Thoracic aorta (tissue), 2 donors: ENCODE measurements at places on chromosomes 16 and 17. TPM values are rescaled to one million over a fixed set of nuclear protein-coding genes. Genes with fewer than 3 reads are reported as not detected.

DNA sequence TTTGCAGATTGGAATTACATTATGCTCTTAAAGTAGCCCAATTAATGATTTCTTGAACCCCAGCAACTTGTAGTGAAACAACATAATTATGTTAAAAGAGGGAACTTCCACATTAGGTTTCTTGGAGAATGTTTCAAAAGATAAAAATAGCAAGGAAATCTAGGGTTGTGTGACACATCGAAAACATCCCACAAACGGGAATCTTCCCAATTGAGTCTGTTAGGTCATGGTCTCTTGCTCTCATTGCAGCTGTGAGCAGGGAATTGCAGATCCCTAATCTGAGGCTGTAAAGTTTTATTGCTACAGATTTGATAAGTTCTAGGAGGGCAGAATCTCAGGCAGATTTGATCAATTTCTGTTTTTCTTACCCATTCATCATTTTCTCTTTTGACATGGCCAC lies 6.7 kb upstream of the LPO start:
- no peak overlapping the region for H3K4me3 ChIP-seq
- H3K27ac ChIP-seq: no peak overlapping the region
- no peaks in the 10 kb centered on the region for H3K36me3 ChIP-seq

- H3K4me3 ChIP-seq: no peak overlapping the region
- no peaks in the 10 kb centered on the region for H3K27me3 ChIP-seq
- H3K36me3 ChIP-seq: no peaks in the 10 kb centered on the region
- H3K4me1 ChIP-seq: no peaks in the 10 kb centered on the region
These were observed 452.7 kb downstream of the WWOX start for GRCh38 chr16:78552106-78552675.

DNA sequence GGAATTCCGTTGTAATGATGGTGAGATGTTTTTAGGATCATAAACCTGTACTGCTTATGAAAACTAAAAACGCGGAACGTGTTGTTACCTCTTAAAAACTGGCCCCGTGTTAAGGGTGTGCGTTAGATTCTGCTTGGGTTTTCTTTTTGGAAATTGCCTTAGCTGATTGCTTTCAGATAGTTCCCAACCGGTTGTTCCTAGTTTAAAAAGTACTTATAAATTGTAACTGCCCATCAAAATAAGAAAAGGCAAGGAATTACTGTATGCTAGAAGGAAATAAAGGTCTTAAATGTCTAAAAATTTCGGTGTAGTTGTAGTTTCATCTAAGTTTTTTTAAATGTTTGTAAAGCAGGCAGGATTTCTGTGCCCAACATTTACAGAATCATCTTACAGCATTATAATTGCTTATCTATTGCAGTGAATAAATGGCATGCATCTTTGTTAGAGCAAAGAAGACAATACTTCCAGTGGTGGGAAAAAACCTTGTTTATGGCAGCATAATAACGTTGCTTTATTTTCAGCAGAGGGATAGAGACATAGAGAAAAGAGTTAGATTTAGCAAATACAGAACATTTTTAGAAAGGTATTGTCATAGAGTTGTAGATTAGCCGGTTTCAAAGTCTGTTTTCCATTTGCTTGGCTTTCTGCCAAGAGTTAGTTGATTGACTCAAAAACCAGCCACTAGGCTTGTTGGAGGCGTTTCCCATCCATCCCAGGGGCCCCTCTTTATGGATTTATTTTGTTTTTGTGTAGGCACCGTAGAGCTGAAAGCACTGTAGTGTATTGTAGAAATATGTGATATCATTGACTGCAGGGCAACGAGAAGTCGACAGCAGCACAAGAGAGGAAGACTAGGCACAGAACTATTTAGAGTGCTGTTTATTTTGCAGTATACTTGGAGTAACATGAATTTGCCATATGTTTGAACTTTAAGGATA lies 1.7 kb downstream of the PPM1D start:
- no peaks in the 10 kb centered on the region for H3K27me3 ChIP-seq
- peak overlapping the region; percentile 98 for H3K4me3 ChIP-seq
- H3K4me1 ChIP-seq: peaks cover 42% of the 10 kb centered on the region
- no peak for DNase-seq
- H3K36me3 ChIP-seq: no peaks in the 10 kb centered on the region
- peak overlapping the region; percentile 99 for H3K27ac ChIP-seq

DNA sequence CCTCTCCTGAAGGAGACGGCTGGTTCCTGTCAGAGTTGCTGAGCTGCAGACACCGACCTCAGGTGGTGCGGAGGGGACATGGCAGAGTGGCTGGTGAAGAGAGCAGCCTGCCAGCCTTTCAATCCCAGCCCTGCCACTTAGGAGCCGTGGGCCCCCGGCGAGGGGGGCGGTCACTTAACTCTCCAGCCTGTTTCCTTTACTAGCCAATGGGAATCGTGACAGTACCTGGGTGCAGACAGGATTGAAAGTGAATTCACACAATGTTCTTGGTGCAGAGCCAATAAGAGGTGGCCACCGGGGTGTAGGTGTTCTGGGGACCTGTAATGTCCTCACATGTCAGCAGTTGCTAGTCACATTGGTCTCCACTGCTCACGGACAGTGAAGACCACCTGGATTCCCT lies 13.5 kb downstream of the ACE start:
- DNase-seq: no peak
- H3K4me1 ChIP-seq: no peaks in the 10 kb centered on the region
- H3K27me3 ChIP-seq: no peaks in the 10 kb centered on the region
- no peak overlapping the region for H3K4me3 ChIP-seq
- H3K36me3 ChIP-seq: no peaks in the 10 kb centered on the region

- H3K36me3 ChIP-seq: no peaks in the 10 kb centered on the region
- DNase-seq: no peak
- no peak overlapping the region for H3K27ac ChIP-seq
These were observed 177.0 kb downstream of the RGS9 start for GRCh38 chr17:65314212-65314611.

DNA sequence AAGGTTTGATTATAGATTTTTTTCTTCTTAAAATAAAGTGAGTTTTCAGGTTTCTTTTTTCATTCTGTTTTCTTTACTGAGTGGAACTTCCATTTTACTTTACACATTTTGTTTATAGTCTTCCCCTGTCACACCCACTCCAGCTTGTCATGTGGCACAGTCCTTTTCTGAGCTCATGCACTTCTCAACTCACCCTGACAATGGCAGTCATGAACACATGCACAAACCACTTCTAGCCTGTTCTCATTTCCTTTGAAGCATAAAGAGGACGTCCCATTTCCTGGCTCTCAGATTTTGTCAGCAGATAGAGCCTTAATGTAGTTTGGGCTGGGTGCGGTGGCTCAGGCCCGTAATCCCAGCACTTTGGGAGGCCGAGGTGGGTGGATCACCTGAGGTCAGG lies 168.0 kb downstream of the AHSP start:
- H3K27me3 ChIP-seq: no peaks in the 10 kb centered on the region
- H3K4me3 ChIP-seq: no peak overlapping the region
- no peak overlapping the region for H3K27ac ChIP-seq

- H3K27ac ChIP-seq: no peak overlapping the region
- H3K4me1 ChIP-seq: no peaks in the 10 kb centered on the region
- no peak for DNase-seq
- H3K27me3 ChIP-seq: no peaks in the 10 kb centered on the region
These were observed 111.0 kb upstream of the CHMP6 start for GRCh38 chr17:80880648-80880985.

- no peaks in the 10 kb centered on the region for H3K27me3 ChIP-seq
- H3K36me3 ChIP-seq: no peaks in the 10 kb centered on the region
- peaks cover 6% of the 10 kb centered on the region for H3K4me1 ChIP-seq
- peak; percentile 40 for DNase-seq
- no peak overlapping the region for H3K4me3 ChIP-seq
- H3K27ac ChIP-seq: no peak overlapping the region
These were observed 166.3 kb downstream of the MSI2 start for GRCh38 chr17:57422574-57423164.

- H3K27ac ChIP-seq: no peak overlapping the region
- H3K4me3 ChIP-seq: no peak overlapping the region
- H3K36me3 ChIP-seq: no peaks in the 10 kb centered on the region
These were observed 491.9 kb upstream of the TOM1L1 start for GRCh38 chr17:54408731-54409130.

- peak overlapping the region; percentile 95 for H3K4me3 ChIP-seq
- DNase-seq: no peak
- H3K36me3 ChIP-seq: peaks cover 13% of the 10 kb centered on the region
- H3K4me1 ChIP-seq: peaks cover 14% of the 10 kb centered on the region
- peak overlapping the region; percentile 86 for H3K27ac ChIP-seq
These were observed 972 bp downstream of the RSAD1 start for GRCh38 chr17:50479522-50480141.

DNA sequence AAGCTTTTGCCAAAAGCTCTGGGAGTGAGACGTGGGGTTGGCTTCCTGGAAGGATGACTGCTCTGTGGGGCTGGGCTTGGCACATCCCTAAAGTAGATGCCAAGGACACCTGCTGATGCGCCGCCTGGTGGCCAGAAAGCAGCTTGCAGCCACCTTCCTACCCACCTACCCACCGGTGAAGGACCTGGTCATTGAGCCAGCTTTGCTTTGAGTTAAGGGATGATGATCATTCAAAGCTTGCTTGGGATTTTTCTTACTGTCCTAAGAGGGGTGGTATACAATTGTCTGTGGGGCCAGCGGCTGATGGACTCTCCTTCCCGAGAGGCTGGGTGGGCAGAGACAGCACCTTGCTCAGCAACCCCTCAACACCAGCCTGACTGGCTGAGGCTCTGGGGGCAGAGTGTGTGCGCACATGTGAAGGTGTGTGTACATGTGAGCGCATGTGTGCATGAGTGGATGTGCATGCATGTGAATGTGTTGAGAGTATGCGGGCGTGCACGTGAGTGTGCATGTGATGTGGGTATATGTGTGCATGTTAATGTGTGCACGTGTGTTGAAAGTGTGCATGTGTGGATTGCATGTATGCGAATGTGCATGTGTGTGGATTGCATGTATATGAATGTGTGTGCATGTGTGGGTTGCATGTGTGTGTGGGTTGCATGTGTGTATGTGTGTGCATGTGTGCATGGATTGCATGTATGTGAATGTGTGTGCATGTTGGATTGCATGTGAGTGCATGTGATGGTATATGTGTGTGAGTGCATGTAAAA lies 18.6 kb downstream of the C1QTNF1 start:
- no peak overlapping the region for H3K4me3 ChIP-seq
- no peak overlapping the region for H3K27ac ChIP-seq
- H3K36me3 ChIP-seq: peaks cover 16% of the 10 kb centered on the region
- H3K27me3 ChIP-seq: no peaks in the 10 kb centered on the region
- DNase-seq: no peak
- peaks cover 67% of the 10 kb centered on the region for H3K4me1 ChIP-seq

- H3K27ac ChIP-seq: no peak overlapping the region
- no peak overlapping the region for H3K4me3 ChIP-seq
- DNase-seq: no peak
These were observed 6.8 kb downstream of the KRT38 start for GRCh38 chr17:41434005-41434404.

- no peak for DNase-seq
- H3K27ac ChIP-seq: no peak overlapping the region
- no peaks in the 10 kb centered on the region for H3K4me1 ChIP-seq
- H3K27me3 ChIP-seq: no peaks in the 10 kb centered on the region
These were observed 37.8 kb downstream of the SEC14L1 start for GRCh38 chr17:77178563-77178962.

DNA sequence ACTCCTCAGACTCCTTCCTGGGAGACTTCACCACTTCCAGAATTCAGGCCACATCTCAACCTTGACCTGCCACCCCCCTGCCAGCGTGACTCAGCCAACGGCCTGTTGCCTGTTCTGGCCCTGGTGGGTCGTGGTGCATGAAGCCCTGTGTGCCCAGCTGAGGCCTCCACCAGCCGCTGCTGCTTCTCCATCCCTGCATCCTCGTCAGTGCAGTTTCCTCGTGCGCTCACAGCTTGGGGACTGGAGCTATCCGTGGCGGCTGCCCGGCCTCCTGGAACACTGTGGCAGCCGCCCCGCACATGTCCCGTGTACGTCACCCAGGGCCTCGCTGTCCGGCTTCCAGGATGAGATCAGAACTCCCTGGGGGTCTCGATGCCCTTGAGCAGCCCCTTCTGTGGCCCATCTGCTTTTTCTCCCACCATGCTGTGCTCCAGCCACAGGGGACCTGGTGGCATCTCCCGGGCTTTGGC lies 8.0 kb upstream of the TEDC2 start:
- no peaks in the 10 kb centered on the region for H3K4me1 ChIP-seq
- H3K4me3 ChIP-seq: no peak overlapping the region
- no peaks in the 10 kb centered on the region for H3K27me3 ChIP-seq
- no peaks in the 10 kb centered on the region for H3K36me3 ChIP-seq
- no peak overlapping the region for H3K27ac ChIP-seq
- no peak for DNase-seq

DNA sequence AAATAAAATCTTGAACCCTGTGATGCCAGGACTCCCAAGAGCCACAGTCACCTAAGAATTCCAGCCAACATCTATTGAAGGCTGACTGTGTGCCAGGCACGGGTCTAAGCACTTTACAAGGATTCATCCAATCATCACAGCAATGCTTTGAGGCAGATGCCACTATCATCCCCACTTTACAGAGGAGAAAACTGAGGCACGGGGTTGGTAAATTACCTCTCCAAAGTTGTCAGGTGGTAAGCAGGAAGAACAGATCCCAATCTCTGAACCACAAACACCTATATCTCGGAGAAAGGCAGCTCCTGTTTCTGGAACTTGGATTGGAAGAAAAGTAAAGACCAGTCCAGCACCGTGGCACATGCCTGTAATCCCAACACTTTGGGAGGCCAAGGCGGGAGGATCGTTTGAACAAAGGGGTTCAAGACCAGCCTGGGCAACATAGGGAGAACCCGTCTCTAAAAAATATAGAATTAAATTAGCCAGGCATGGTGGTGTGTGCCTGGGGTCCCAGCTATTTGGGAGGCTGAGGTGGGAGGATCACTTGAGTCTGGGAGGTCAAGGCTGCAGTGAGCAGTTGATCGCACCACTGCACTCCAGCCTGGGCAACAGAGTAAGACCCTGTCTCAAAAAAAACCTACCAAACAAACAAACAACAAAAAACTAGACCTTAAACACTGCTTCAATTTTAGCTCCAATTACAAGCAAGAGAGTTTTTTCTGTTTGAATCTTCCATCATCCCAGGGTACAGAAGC lies 60.7 kb upstream of the SIAH1 start:
- no peaks in the 10 kb centered on the region for H3K36me3 ChIP-seq
- no peak for DNase-seq
- H3K4me1 ChIP-seq: peaks cover 13% of the 10 kb centered on the region
- no peaks in the 10 kb centered on the region for H3K27me3 ChIP-seq
- H3K4me3 ChIP-seq: no peak overlapping the region

GRCh38 chr17:47694581-47695428 lies 844 bp downstream of the TBKBP1 start:
- peak; percentile 38 for DNase-seq
- no peaks in the 10 kb centered on the region for H3K36me3 ChIP-seq
- no peaks in the 10 kb centered on the region for H3K27me3 ChIP-seq
- peak overlapping the region; percentile 88 for H3K27ac ChIP-seq
- peak overlapping the region; percentile 100 for H3K4me3 ChIP-seq
- H3K4me1 ChIP-seq: peaks cover 17% of the 10 kb centered on the region

Gene ZNF18
- total RNA-seq: 4.7 TPM

Gene HBQ1
- not detected for total RNA-seq

Gene TAT
- not detected for total RNA-seq

Gene ATAD5
- total RNA-seq: 0.81 TPM

Gene APOBR
- total RNA-seq: 3.4 TPM
